Ascending aorta (tissue), 2 donors: ENCODE measurements at places on chromosomes 1 and 21. TPM values are rescaled to one million over a fixed set of nuclear protein-coding genes. Genes with fewer than 3 reads are reported as not detected.

Gene JAM2
- total RNA-seq = 54.1 TPM

Gene GSTM1
- total RNA-seq = 89.4 TPM

GRCh38 chr1:20371883-20372282 lies 81.2 kb downstream of the VWA5B1 start:
- no peak overlapping the region for H3K4me3 ChIP-seq
- no peak for DNase-seq
- no peaks in the 10 kb centered on the region for H3K27me3 ChIP-seq
- H3K27ac ChIP-seq = no peak overlapping the region

GRCh38 chr1:230849451-230850224 lies 18.7 kb downstream of the C1orf198 start:
- H3K4me1 ChIP-seq = peaks cover 24% of the 10 kb centered on the region
- peak overlapping the region; percentile 9 for H3K4me3 ChIP-seq
- H3K27ac ChIP-seq = peak overlapping the region; percentile 94
- peak; percentile 95 for DNase-seq
- H3K27me3 ChIP-seq = no peaks in the 10 kb centered on the region

DNA sequence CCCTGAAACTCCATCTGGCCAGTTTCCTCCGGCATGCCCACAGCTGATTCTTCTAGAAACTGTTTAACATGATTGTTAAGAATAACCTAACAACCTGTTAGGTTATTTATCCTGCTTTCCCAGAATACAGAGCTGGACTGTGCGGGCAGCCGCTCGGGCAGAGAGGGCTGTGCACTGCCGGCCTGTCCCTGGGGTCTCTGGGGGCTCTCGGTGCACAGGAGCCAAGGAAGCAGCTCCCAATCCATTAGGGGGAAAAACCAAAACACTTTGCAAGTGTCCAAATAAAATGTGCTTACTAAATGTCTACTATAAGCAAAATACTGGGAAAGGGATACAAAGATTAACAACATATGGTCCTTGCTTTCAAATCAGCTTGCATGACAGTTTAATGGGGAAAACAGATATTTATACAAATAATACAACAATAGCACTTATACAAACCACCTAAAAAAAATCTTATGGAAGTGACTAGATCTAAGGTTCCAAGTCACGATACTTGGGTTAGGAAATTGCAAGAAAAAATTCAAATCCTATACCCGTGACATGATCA lies 50.7 kb downstream of the HLCS start:
- H3K27me3 ChIP-seq = no peaks in the 10 kb centered on the region
- H3K4me1 ChIP-seq = no peaks in the 10 kb centered on the region
- H3K4me3 ChIP-seq = no peak overlapping the region
- no peak for DNase-seq

DNA sequence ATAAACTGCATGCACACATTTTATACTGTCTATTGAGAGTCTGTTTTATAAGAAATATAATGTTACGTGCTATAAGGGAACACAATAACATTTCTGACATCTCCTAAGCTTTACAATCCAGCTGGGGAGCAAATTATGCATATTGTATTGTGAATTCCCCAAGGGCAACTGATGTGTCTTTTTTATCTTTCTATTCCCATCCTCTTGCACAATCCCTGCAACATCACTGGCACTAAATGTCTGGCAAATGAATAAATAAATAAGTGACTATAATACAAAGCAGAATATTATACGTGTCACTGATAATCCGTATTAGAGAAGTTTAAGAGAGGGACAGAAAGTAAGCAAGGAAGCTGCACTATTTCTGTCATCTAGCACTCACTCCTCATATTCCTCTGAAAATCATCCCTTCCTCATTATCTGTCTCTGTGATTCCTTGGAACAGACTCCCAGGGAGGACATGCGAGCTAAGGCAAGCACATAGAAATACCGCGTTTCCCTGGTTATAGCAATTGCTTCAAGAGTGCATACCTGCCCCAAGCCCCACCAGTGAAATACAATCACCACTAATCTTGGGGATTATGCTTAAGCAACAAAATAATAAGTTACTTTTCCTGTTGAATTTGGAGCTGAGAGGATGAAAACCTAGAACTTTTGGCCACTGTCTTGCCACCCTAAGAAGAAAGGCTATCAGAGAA lies 205.4 kb downstream of the SMYD3 start:
- H3K4me3 ChIP-seq = no peak overlapping the region
- no peaks in the 10 kb centered on the region for H3K36me3 ChIP-seq
- no peaks in the 10 kb centered on the region for H3K4me1 ChIP-seq
- no peak overlapping the region for H3K27ac ChIP-seq

DNA sequence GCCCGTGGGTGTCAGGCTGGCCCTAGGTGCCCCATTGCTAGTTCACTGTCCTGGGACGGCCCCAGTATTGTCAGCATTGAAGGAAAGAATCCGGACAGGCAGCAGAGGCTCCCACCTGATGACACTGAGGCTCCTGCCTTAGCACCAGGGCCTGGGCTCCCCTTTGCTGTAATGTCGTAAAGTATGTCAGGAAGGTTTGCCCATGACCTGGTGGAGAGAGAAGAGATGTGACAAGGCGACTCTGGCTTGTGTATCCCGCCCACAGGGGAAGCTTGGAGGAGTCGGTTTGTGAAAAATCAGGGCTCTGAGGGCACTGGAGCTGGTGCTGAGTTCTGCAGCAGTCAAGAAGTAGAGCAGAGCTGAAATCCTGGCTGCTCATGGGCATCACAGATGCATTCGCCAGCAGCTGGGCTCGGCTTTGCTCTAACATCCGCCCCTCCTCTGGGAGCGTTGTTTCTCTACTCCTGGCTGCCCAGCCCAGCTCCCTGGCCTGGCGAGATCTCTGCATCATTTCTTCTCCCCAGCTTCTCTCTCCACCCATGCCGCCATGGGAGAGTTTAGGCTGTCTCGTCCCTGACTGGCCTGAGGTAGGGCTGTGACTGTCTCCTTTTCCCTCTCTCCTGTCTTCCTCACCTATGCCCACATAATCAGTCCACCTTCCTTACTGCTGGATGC lies 74.1 kb downstream of the ADARB1 start:
- H3K36me3 ChIP-seq = peaks cover 36% of the 10 kb centered on the region
- H3K27ac ChIP-seq = no peak overlapping the region
- no peaks in the 10 kb centered on the region for H3K4me1 ChIP-seq
- no peak for DNase-seq
- no peak overlapping the region for H3K4me3 ChIP-seq
- no peaks in the 10 kb centered on the region for H3K27me3 ChIP-seq
